ENCODE measurements at places on chromosomes 7 and 10.

- DNase-seq: no peak
Observed at GRCh38 chr10:73000973-73001372, 46.4 kb upstream of the PLA2G12B start.

GRCh38 chr7:80374321-80374720 is 137.5 kb downstream of the GNAT3 start:
- DNase-seq: no peak

DNA sequence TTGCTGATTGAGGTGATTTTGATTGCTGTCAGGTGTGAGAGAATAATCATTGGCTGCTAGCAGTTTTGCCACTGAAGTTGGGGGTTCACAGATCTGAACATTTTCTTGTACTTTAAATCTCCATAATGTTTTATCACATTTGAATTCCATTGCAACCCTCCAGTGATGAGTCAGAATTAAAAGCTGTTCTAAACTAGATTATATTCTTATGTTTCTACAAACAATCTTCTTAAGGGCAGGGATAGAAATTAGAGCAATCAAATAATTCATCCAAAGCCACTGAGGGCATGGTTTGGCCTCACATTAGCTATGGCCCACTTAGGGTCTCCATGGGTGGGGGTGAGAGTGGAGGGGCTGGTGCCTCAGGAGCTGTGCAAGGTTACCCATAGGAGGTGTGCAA is 53.0 kb upstream of the RPA3 start:
- no peak for DNase-seq

- DNase-seq: no peak
Observed at GRCh38 chr10:35300063-35300699, 36.1 kb upstream of the CCNY start.

- DNase-seq: no peak
Observed at GRCh38 chr10:103932971-103933370, 15.0 kb upstream of the STN1 start.

GRCh38 chr10:131123496-131123895 is 188.0 kb downstream of the TCERG1L start:
- DNase-seq: no peak

DNA sequence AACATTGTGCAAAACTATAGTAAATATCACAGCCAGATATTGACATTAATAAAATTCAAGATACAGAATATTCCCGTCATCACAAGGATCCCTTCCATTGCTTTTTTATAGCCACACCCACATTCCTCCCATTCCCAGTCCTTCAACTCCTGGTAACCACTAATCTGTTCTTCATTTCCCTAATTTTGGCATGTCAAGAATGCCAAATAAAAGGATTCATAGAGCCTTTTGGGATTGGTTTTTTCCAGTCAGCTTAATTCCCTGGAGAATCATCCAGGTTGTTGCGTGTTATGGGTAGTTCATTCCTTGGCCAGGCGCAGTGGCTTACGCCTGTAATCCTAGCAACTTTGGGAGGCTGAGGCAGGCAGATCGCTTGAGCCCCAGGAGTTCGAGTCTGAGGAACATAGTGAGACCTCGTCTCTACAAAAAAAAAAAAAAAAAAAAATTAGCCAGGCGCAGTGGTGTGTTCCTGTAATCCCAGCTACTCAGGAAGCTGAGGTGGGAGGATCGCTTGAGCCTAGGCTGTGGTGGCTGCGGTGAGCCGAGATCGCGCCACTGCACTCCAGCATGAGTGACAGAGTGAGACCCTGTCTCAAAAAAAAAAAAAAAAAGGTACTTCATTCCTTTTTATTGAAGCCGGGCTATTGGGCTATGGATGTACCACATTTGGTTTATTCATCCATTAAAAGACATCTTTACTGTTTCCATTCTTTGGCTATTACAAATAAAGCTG is 2.7 kb downstream of the OGDH start:
- DNase-seq: no peak

GRCh38 chr7:46288861-46289260 is 367.8 kb upstream of the IGFBP3 start:
- DNase-seq: no peak

DNA sequence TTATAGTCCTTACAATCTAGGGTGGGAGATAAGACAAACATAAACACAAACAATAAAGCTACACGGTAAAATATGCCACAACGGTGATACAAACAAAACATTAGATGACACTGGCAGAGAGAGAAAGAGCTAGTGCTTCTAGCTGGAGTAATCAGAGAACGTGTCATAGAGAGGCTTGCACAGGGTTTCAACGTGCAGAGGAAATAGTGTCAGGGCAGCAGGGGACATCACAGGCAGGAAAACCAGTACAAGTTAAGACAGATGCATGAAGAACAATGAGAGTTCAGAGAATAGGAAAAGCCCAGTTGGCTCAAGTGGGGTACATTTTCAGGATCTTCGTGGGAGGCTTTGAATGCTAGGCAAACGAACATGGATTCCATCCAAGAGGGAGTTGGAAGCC is 91.4 kb downstream of the ZNF438 start:
- no peak for DNase-seq

- no peak for DNase-seq
Observed at GRCh38 chr10:70714245-70714644, 41.9 kb downstream of the ADAMTS14 start.

DNA sequence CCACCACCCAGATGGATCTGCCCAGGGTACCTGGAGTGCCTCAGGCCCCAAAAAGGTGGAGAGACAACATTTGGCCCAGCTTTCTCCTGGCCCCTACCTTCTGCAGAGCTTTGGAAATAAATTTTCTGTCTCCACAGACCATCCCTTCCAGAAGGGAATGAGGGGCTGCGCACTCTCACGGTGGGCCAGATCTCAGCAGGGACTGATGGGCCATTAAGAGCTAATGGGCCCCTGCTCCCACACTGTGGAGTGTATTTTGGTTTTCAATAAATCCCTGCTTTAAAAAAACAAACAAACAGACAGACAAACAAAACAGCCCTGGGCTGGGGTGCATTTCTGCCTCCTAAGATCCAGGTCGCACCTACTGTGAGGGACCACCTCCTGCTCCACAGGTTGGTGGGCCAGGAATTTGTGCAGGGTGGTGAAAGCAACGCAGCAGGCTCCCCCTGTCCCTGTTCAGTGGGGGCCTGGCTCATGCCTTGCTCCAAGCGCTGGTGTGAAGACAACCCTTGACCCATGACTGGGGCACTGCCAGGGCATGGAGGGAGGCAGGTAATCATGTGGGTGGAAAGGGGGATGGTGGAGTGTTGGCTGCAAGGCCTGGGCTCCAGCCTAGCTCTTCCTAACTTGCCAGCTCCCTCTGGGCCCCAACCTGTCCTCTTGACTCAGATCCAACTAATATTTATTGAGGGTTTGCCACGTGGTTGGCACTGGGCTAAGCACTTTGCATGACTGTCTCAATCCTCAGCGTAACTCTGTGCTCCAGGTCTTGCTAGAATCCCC is 88.5 kb downstream of the COL13A1 start:
- DNase-seq: no peak

- DNase-seq: peak; percentile 58
Observed at GRCh38 chr7:84251277-84251781, 56.7 kb upstream of the SEMA3A start.

DNA sequence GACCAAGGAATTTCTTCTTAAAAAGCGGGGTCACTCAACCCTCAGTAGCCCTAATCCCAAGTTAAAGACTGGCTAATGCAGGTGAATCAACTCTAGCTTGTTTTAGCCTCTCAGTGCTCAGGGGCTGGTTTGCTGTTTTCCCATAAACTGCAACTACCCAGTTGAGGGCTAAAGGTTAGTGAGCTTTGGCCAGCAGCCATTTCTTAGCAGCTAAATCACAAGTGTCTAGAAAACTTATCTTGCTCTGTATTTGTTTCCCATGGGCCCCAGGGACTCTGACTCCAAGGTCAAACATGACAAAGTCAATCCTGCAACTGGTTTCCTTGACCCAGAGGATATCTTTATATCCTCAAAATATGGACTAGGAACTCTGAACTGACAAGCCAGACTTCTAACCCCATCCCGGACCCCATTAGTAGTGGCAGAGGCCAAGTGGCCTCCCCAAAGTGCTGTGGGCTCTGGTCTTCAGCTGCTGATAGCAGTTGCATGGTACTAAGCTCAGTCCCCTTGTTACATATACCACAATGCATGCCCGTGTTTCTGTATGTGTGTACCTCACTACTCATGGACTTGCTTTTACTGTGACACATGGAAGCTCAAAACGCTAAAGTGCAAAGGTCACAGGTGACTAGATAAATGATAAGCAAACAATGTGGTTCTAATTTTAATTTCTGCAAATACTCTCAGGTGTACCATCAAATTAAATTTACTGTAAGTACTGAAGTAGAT is 793.0 kb upstream of the IGFBP3 start:
- DNase-seq: no peak

DNA sequence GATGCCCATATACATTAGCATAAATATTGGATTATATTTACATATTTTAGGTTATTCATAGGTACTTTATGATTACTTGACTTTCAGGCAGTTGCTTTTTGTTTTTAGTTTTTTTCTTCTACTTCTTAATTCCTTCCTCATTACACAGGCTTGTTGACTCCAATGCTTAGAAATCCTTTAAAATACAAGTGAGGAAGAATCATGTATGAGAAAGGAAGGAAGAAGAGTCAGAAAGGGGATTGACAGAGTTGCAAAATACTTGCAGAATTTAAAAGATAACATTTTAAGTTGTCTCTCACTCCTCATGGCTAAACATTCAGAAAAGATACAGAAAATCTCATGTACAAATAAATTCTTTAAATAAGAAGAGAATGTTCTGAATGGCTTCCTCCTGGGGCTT is 61.9 kb downstream of the ATXN7L1 start:
- DNase-seq: no peak

DNA sequence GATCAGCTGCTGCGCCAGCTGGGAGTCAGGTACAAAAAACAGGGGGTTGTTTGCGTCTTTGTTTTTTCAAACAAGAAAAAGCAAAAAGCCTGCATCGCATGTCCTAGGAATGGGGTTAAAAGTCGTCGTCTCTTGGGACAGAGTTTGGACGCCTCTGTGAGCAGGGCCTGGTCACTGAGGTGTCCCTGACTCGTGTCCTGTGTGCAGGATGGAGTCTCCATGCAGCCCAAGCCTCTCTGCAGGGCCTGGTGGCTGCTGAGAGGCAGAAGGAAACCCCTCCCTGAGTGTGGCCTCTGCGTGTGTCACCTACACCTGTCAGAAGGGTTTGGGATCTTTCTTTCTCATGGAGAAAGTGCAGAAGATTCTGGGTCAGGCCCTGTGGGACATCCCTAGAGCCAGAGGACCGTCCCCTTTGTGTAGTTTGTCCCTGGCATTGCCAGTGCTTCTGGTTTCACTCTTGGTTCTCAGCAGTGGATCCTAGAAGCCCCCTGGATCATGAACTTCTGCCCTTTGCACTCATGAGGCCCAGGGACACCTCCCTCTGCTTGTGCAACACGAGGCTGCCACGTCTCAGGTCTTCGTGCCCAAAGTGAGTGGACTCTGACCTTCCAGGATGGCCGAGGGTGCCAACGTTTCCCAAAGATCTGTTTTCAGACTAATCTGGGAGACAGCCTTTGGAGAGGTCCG is 75.0 kb downstream of the PRKAG2 start:
- DNase-seq: no peak

DNA sequence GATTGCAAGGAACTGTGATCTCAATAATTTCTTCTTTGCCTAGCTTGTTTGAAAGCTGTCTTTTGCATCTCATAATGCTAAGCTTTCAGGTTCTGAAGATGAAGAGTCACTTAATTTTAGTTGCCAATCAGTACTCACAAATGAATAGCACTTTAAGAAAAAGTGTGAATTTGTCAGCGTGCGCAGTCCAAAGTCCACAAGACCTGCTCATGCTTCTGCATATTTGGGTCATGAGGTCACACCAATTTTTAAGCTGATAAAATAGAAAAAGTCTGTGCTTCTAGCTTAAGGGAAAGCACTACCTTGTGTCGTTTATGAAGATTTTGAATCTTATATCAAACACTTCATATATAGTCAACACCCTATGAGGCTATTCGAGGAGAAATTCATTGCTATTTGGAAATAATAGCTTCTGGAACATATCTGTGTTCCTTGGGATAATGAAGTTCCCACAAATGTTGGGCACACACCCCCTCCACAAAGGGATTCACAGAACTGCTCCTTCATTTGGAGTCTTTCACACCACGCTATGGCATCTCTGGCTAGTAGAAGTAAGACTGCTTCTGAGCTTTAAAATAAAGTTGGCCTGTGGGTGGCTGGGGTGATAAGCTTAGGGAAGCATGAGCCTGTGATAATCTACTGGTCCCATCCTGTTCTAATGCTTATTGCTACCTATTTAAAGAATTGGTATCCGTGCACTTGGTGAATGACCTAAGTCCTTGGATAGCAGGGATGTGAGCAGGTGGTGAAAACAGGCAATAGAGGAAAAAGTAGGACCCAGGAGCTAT is 33.3 kb downstream of the A1CF start:
- DNase-seq: no peak

- DNase-seq: no peak
Observed at GRCh38 chr10:91287912-91288311, 67.4 kb downstream of the PCGF5 start.

- DNase-seq: no peak
Observed at GRCh38 chr10:75640381-75640780, 209.0 kb downstream of the LRMDA start.

GRCh38 chr10:47322300-47323061 is at the start of gene GDF2:
TSS of gene GDF2 (plus strand) at chr10:47322454. CDS start at chr10:47322669, 215 bp downstream.
- DNase-seq: no peak

- no peak for DNase-seq
Observed at GRCh38 chr10:116429288-116429977, 1.8 kb downstream of the PNLIPRP3 start.

DNA sequence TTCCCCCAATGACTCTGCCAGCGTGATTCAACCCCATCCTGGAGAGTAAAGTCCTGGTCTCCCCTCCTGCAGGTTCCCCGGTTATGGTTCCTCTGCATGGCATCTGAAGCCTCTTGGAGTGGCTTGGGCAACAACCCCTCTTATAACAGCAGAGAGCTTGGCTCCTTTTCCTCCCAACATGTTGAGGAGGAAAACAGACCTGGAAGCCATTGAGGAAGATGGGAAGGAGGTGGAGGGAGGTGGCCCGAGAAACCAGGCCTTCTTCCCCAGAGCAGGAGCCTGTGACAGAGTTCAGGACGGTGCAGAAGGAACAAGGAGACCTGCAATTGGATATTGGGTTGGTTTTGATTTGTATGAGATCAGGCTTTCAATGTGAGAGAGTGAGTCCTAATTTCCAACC is 184.0 kb upstream of the ADCY1 start:
- DNase-seq: no peak

GRCh38 chr10:74024600-74024999 is 26.7 kb downstream of the VCL start:
- DNase-seq: no peak

- no peak for DNase-seq
Observed at GRCh38 chr7:893686-894085, 17.3 kb downstream of the GET4 start.

DNA sequence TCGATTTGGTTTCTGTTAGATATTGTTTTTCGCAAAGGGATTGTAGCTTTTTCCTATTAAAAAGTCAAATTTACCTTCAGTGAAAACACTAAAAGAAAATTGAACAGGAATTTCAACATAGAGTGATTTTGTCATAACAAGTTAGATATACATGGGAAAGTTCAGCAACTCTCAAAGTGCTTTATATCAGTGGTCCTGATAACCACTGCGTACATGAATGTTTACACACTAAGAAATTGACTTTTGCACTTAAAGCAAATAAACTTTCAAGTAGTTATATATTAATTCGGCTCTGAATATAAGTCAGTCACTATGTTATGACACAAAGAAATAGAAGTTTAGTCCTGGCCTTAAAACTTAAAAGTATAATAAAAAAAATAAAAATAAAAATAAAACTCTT is 101.3 kb upstream of the DKK1 start:
- no peak for DNase-seq

GRCh38 chr10:11091517-11092102 is 73.9 kb downstream of the CELF2 start:
- no peak for DNase-seq

Data from AG04449 (cell line).